Bronchial epithelial cell (primary cell): ENCODE measurements at places on chromosomes 16 and 17. TPM values are rescaled to one million over a fixed set of nuclear protein-coding genes. Genes with fewer than 3 reads are reported as not detected.

Gene SMIM22
- total RNA-seq, result 0.79 and 9.0 TPM in 2 replicates

Gene ARHGAP23
- total RNA-seq, result 15.8 and 18.1 TPM in 2 replicates

Gene CTU2
- 11.3 and 31.1 TPM in 2 replicates for total RNA-seq

Gene ACSM3
- 1.8 and 4.6 TPM in 2 replicates for total RNA-seq

Gene RND2
- total RNA-seq, result under 0.01 and 0.38 TPM in 2 replicates

Gene LRRC46
- total RNA-seq, result not detected in 2 replicates

Gene ERI2
- total RNA-seq, result 16.6 and 25.6 TPM in 2 replicates

Gene TEDC2
- total RNA-seq, result 0.53 and 0.64 TPM in 2 replicates

Gene ZSCAN32
- total RNA-seq, result 15.6 and 17.4 TPM in 2 replicates

Gene COPZ2
- total RNA-seq, result 8.2 and 21.4 TPM in 2 replicates

Gene NOXO1
- total RNA-seq, result 1.6 and 2.0 TPM in 2 replicates

Gene MSL1
- 27.1 and 32.5 TPM in 2 replicates for total RNA-seq

Gene VPS4A
- total RNA-seq, result 41.9 and 45.6 TPM in 2 replicates

Gene RNF222
- under 0.01 and 0.38 TPM in 2 replicates for total RNA-seq

Gene USP43
- total RNA-seq, result 13.4 and 14.2 TPM in 2 replicates

Gene SGCA
- 0.13 TPM in 1 of 2 replicates, not detected in the other for total RNA-seq

Gene DPEP3
- total RNA-seq, result not detected in 2 replicates

Gene ITPRIPL2
- total RNA-seq, result 16.8 and 18.7 TPM in 2 replicates

Gene KRT35
- total RNA-seq, result not detected in 2 replicates

Gene INCA1
- total RNA-seq, result 0.13 and 0.53 TPM in 2 replicates

Gene CDH13
- total RNA-seq, result 23.3 and 31.3 TPM in 2 replicates

Gene CYB5B
- total RNA-seq, result 39.2 and 42.8 TPM in 2 replicates

Gene POLR3K
- 4.7 and 5.8 TPM in 2 replicates for total RNA-seq

Gene SHISA9
- under 0.01 TPM in 2 replicates for total RNA-seq

Gene GPATCH8
- total RNA-seq, result 12.3 and 14.2 TPM in 2 replicates

Gene IL17C
- under 0.01 TPM in 1 of 2 replicates, not detected in the other for total RNA-seq

Gene FA2H
- total RNA-seq, result 1.6 and 3.2 TPM in 2 replicates

Gene EFCAB13
- 0.26 and 5.1 TPM in 2 replicates for total RNA-seq

Gene CALB2
- 0.26 and 2.2 TPM in 2 replicates for total RNA-seq

Gene TMEM100
- total RNA-seq, result not detected in 2 replicates

Gene MT1M
- 0.26 TPM in 1 of 2 replicates, not detected in the other for total RNA-seq

Gene GNG13
- not detected in 2 replicates for total RNA-seq

Gene PYDC1
- not detected in 2 replicates for total RNA-seq

Gene POLG2
- total RNA-seq, result 9.2 and 10.8 TPM in 2 replicates

Gene KANSL1
- 58.5 and 106 TPM in 2 replicates for total RNA-seq

Gene EMP2
- 15.5 and 24.6 TPM in 2 replicates for total RNA-seq

Gene BIRC5
- 0.53 and 3.1 TPM in 2 replicates for total RNA-seq

Gene HBA2
- not detected in 2 replicates for total RNA-seq

Gene ODAD4
- total RNA-seq, result 0.13 and 0.26 TPM in 2 replicates

Gene FBXW10
- total RNA-seq, result not detected in 2 replicates

Gene JUP
- total RNA-seq, result 227 and 407 TPM in 2 replicates

Gene MYOCD
- total RNA-seq, result under 0.01 TPM in 1 of 2 replicates, not detected in the other

Gene SLFN5
- total RNA-seq, result 104 and 112 TPM in 2 replicates

Gene CRYM
- 0.79 and 1.2 TPM in 2 replicates for total RNA-seq
